IMR-90 (cell line): ENCODE measurements at places on chromosomes 2 and 18.

GRCh38 chr18:12867441-12868123 lies 16.5 kb downstream of the PTPN2 start:
- no peak for DNase-seq

- no peak for DNase-seq
These were observed 206.1 kb upstream of the CDH7 start for GRCh38 chr18:65544701-65545100.

GRCh38 chr18:39190508-39190907 lies 1624.9 kb upstream of the CELF4 start:
- no peak for DNase-seq

- no peak for DNase-seq
These were observed 86.7 kb downstream of the TMEM18 start for GRCh38 chr2:590214-591175.

DNA sequence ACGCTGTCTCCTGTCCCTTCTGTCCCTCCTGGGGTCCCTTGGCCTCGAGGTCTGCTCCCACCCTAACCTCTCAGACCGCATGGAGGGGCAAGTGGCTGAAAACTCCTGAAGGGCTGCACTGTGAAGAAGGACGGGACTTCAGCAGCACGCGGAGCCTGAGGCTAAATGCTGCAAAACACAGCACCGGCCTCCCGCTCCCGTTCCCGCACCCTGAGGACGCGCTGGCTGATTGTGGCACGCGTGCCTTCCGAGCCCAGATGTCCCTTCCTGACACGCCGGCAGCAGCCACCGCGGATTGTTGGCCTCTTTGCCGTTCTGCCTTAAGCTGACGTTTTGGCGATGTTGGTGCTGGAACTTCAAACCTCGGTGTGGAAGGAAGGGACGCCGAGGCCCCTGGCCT lies 125.9 kb upstream of the CTDP1 start:
- DNase-seq = no peak

GRCh38 chr2:234373481-234374149 lies 123.3 kb downstream of the ARL4C start:
- DNase-seq = no peak

DNA sequence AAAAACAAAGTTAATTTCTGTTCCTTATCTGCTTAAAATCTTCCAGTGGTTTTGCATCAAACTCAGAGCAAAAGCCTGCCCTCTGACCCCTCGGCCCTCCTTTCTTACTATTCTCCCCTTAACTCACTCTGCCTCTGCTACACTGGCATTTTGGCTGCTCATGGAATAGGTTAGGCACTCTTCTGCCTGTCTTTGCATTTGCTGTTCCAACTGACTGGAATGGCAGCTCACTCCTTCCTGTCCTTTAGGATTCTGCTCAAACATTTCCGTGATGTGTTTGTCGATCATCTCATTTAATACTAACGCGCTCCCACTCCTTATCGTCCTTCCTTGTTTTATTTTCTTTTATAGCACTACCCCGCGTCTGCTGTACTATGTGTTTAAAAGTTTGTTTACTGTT lies 815 bp downstream of the CEBPZ start:
- DNase-seq = no peak

GRCh38 chr18:60503199-60503598 lies 130.6 kb upstream of the MC4R start:
- no peak for DNase-seq

- no peak for DNase-seq
These were observed 45.1 kb upstream of the HDAC4 start for GRCh38 chr2:239445771-239446524.

DNA sequence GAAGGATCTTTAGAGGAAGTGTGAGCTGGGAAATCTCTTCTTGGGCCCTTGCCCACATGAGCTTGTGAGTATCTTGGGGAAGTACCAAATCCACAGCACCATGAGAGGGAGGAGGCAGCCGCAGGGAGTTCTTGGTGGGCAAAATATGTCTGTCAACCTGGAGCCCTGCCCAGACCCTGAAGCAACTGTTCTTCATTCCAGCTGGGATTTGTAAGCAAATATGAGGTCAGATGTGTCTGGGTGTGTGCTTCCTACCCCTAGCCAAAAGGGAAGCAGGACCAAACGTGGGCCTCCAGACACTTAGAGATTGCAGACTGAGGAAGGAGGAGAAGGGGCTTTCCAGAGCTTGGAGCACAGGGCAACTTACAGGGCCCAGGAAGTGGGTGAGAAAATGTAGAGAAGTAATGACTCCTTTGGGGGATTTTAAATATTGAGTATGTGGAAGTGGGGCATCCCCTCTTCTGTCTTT lies 41.9 kb downstream of the TMEM247 start:
- DNase-seq = peak; percentile 84

GRCh38 chr2:121427187-121427689 lies 103.4 kb upstream of the RNU4ATAC start:
- no peak for DNase-seq

GRCh38 chr2:222879604-222879933 lies 18.7 kb downstream of the ACSL3 start:
- DNase-seq = no peak

GRCh38 chr2:49004036-49004626 lies 150.2 kb downstream of the FSHR start:
- no peak for DNase-seq

GRCh38 chr2:143251681-143252080 lies 122.5 kb downstream of the ARHGAP15 start:
- DNase-seq = no peak

DNA sequence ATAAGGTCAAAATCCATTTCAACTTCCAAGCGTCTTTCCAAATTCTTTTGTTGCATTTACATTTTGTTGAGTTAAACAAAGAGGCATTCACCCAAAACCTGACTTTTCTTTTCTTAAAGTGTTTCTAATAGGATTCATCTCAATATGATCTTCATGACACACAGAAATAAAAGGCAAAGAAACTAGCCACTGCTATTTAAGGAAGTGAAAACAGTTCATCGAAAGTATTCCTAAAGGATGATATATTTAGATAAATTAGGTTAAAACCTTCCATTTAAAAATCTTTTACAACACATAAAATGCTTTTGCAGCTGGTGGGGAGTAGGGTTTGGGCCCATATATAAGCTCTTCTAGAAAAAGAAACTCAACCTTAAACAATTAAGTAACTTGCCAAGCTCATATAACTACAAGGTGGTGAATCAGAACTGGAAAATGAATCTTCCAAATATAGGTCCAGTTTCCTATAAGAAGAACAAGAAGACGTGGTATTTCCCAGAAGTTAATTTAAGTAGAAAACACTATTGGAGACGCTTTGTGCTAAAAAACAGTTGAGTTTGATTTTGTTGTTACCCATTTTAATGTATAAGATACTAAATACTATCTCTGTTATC lies 336.0 kb upstream of the HNRNPA3 start:
- DNase-seq = no peak

- no peak for DNase-seq
These were observed 461.4 kb downstream of the RNF144A start for GRCh38 chr2:7378591-7378990.

GRCh38 chr2:234607691-234608090 lies 110.8 kb upstream of the ARL4C start:
- no peak for DNase-seq

- DNase-seq = peak; percentile 97
These were observed at the start of gene SPRED2 for GRCh38 chr2:65432227-65433190. Gene SPRED2 (minus strand): TSS chr2:65432599. CDS start chr2:65431987, 612 bp downstream.

DNA sequence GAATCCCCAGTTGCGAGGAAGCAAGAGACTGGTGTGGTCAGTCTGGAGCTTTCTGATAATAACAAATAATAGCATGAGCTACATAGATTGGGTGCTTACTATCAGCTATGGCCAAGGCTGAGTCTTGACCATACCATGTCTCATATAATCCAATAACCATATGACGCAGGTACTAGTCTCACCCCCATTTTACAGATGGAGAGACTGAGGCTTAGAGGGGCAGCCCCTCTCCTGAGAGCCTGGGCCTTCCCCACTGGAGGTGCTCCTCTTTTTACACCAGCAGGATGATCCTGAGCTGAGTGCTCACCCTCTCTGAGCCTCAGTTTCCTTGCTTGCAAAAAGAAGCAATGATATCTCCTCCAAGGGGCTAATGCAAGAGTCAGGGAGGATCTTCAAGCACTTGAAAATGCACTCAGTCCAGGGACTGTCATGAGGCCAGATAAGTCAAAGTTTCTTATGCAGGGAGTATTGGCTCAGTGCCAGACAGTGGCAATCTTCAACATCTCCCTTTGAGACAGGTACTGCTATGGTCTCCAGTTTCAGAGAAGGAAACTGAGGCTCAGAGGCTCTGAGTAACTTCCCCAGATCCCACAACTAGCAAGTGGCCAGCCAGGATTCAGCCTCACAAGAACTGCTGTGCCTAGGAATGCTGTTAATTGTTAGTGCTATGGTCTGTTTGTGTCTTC lies 149.7 kb downstream of the TFCP2L1 start:
- no peak for DNase-seq

- no peak for DNase-seq
These were observed 518.6 kb upstream of the MYT1L start for GRCh38 chr2:2849464-2850217.

DNA sequence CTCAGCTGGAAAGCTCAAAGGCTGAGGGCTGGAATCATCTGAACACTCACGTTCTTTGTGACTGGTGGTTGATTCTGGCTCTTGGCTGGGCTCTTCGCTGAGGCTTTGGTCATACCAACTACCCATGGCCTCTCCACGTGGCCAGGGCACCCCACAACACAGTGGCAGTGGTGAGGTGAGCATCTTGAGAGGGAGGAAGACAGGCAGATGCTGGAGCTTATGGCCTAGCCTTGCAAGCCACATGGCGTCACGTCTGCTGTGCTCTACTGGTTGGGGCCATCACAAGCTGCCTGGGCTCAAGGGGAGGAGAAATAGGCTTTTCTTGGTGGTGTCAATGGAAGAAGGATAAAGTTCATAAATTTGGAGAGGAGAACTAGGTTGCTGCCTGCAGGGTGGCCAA lies 19.6 kb downstream of the LPIN1 start:
- DNase-seq = no peak

GRCh38 chr2:200352636-200353035 lies 46.1 kb downstream of the SPATS2L start:
- peak; percentile 66 for DNase-seq

DNA sequence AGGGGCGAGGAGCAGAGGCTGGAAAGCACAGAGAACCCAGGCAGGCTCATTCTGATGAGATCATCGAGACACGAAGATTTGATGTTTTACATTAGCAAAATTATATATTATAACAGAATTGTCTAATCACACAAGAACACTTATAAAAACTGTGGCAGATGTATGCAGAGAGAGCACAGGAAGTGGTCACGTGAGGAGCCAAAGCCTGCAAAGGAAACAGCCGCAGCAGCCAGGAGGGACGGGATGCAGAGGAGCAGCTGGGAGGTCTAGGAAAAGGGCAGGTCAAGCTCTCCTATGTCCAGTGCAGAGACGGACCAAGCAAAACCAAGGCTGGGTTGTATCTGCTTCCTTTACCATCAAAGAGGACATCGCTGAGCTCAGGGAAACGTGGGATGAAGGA lies 355.1 kb upstream of the MYT1L start:
- no peak for DNase-seq

DNA sequence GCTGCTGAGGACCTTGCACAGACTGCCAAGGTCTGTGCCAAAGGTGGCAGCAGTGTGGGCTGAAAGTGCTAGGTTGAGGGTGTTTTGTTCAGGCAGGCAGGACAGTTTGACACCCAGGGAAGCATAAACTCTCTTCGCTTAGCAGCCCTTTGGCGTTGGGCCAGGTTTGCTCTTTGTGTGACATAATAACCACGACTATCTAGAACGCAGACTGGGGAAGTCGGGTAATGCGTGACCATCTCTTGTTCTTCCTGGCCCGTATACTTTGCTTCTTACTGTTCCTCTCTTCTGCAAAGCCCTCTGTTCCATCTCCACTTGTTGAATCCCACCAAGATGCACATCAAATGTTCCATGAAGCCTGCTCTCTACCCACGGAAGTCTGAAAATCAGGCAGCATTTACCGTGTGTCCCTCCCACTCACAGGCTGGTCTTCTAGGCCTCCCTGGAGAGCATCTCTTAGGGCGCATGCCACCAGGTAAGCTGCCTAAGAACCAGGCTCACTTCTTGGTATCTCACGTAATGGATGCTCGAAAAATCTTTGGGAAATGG lies 96.7 kb upstream of the LMAN1 start:
- DNase-seq = no peak

- no peak for DNase-seq
These were observed 329.3 kb downstream of the C1D start for GRCh38 chr2:67733517-67733916.
